ENCODE measurements at places on chromosomes 4 and X. TPM values are rescaled to one million over a fixed set of nuclear protein-coding genes. Genes with fewer than 3 reads are reported as not detected.

Gene F11
- not detected for total RNA-seq

Gene FAM47C
- not detected for total RNA-seq

Gene LONRF3
- total RNA-seq: 2.4 TPM

- no peaks in the 10 kb centered on the region for H3K4me1 ChIP-seq
- DNase-seq: no peak
- no peaks in the 10 kb centered on the region for H3K27me3 ChIP-seq
- H3K27ac ChIP-seq: no peak overlapping the region
Observed at GRCh38 chr4:168019921-168020320, 72.4 kb upstream of the ANXA10 start.

GRCh38 chr4:8589823-8590545 is 2.6 kb upstream of the CPZ start:
- DNase-seq: no peak
- peaks cover 68% of the 10 kb centered on the region for H3K27me3 ChIP-seq
- H3K36me3 ChIP-seq: no peaks in the 10 kb centered on the region
- peaks cover 24% of the 10 kb centered on the region for H3K4me1 ChIP-seq
- no peak overlapping the region for H3K4me3 ChIP-seq

DNA sequence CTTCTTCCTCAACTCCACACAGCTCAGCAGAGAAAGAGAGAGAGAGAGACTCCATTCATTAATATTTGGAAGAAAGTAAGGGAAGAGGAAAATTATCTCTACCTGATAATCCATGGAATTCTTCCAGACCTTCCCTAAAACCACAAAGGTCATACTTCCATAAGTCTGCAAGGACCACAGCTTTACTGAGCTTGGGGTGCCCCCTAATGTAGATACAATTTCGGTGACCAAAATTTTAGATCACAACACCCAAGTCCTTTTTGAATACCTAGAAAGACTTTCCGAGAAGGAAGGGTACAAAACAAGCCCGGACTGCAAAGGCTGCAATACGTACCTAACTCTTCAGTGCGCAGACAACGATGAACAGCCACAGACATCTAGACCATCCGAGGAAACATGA is 523.9 kb downstream of the GLUD2 start:
- no peaks in the 10 kb centered on the region for H3K36me3 ChIP-seq
- no peak overlapping the region for H3K27ac ChIP-seq
- no peak for DNase-seq
- no peak overlapping the region for H3K4me3 ChIP-seq
- no peaks in the 10 kb centered on the region for H3K4me1 ChIP-seq

GRCh38 chrX:125089761-125090445 is 229.8 kb upstream of the TEX13C start:
- H3K36me3 ChIP-seq: no peaks in the 10 kb centered on the region
- H3K4me1 ChIP-seq: no peaks in the 10 kb centered on the region
- H3K4me3 ChIP-seq: no peak overlapping the region
- no peak overlapping the region for H3K27ac ChIP-seq
